ENCODE measurements at places on chromosomes 6 and 20.

DNA sequence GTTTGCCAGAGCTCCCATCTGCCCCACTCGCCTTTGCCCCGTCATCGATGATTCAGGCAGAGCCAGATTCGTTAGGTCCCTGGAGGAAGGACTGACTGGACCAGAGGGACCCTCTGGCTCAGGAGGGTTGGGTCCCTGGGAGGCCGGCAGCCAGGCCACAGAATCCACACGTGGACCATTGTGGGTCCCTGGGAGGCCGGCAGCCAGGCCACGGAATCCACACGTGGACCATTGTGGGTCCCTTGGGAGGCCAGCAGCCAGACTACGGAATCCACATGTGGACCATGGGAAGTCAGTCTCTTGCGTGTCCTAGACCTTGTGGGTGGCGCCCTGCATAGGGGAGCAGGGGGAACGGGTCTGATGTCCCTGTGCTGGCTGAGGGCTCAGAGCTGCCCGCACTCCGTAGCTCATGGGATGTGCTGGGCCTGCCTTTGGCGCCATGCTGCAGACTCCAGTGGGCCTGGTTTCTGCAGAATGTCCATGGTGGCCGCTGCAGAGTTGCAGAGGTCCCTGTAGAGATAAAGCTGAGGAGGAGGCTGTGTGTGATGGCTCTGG is 23.5 kb downstream of the UCKL1 start:
- DNase-seq, result no peak

- no peak for DNase-seq
Observed at GRCh38 chr20:63440366-63440955, 32.0 kb downstream of the KCNQ2 start.

DNA sequence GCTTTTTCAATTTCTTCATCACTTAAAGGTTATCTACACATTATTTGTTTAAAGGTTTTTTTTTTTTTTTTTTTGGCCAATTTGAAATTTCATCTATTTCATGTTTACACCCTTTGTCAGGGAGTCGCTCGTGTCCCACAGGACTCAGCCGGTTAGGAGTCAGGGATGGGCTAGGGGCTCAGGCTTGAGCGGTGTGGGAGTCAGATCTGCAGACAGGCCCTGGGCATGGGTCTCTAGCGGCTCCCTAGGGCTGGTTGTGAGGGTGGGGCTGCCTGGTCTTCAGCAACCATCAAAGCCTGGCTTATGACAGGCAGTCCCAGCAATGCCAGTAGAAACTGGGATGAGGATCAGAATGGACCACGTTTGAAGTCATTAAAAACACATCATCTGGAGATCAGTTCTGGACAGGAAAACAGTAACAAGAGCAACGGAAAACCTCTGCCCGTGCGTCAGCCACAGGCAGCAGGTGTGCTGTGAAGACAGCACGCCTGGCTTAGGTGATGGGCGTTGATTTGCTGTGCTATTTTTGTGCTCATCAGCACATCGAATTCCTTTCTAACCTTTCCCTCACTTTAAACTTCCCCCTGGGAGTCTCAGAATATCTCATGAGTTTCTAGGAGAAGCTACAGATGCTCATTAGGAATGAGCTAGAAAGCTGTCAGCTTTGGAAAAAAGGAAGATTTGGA is 91.3 kb upstream of the MPC1 start:
- no peak for DNase-seq

- DNase-seq, result peak; percentile 88
Observed at GRCh38 chr6:2790588-2791449, 25.6 kb downstream of the WRNIP1 start.

GRCh38 chr6:10793695-10794094 is 44.6 kb downstream of the MAK start:
- no peak for DNase-seq

GRCh38 chr20:330233-331149 is 5.1 kb downstream of the SOX12 start:
- DNase-seq, result peak; percentile 83

- DNase-seq, result no peak
Observed at GRCh38 chr20:23279836-23280235, 70.8 kb upstream of the NXT1 start.

- peak; percentile 62 for DNase-seq
Observed at GRCh38 chr6:139765825-139766285, 391.4 kb upstream of the CITED2 start.

DNA sequence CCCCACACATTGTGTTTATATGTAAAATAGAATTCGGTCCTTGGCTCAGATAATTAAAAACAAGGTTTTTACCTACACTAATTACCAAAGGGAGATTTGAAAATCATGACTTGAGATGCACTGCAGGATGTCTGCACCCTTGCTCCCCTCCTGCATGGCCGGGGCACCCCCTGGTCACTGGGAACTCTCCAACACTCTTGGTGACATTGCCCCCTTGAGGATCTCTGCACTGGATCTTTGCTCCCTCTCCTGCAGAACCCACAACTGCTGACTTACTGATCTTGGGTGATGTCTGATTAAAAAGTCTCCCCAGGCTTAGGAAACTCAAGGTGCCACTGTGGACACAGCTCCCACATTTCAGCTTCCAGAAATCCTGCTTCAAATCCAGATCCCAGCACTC is 17.1 kb upstream of the CSNK2A1 start:
- no peak for DNase-seq

DNA sequence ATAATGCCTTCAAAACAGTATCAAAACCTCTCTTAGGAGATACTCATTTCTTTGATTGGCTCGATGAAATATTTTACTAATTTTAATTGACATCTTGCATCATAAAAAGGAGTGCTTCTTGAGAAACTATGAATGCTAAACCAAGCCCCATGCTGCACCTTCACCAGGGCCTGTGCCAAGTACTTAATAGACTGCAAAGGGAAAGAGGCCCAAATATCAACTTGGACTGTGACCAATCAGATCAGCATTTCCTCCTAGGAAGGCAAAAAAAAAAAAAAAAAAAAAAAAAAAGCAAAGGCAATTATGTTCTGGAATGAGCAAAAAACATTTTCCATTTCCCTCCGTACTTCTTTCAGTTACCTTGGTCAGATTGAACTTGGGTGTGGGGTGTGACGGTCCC is 253.0 kb upstream of the SOX4 start:
- no peak for DNase-seq

GRCh38 chr6:140601021-140601808 is 1226.8 kb upstream of the CITED2 start:
- DNase-seq, result peak; percentile 8

- no peak for DNase-seq
Observed at GRCh38 chr20:41299899-41300298, 17.6 kb downstream of the ZHX3 start.

DNA sequence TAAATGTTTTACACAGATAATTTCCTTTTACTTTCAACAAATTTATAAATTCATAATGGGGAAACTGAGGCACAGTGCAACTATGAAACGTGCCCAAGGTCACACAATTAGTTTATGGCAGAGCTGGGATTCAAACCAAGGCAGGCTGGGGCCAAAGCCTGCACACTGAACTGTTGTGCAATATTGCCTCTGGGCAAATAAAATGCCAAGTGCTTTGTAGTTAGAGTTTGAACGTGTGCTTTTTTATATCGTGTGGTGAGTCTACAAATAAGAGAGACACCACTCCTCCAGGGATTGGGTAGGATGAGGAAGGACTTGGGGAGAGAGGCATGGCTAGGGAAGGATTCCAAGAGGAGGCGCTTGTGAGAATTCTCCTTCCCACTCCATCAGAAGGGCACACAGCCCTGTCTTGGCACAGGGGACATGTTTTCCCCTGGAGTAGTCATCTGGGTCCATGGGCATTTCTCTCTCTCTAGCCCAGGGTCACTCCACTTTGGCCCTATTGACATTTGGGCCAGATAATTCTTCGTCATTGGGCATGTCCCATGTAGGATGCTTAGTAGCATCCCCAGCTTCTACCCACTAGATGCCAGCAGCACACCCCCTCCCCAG is 2.8 kb upstream of the CDH22 start:
- DNase-seq, result no peak

- DNase-seq, result no peak
Observed at GRCh38 chr6:150445486-150445885, 76.7 kb downstream of the IYD start.

DNA sequence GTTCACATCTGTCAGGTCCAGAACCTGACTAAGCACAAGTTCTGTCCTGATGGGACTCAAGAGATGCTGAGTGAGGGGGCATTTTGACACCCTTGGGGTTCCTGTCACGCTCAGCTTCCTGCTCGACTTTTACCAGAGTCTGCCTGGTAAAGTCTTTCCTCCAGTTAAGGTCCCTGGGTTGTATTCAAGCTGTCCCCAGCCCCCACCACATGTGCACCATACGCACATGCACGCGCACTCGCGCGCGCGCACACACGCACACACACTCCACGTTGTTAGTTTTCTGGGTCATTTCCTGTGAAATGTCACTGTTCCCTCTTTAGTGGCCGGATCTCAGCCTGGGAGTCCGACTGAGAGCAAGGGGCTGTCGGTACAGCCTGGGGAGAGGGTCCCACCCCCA is 166.1 kb downstream of the GMPR start:
- no peak for DNase-seq

DNA sequence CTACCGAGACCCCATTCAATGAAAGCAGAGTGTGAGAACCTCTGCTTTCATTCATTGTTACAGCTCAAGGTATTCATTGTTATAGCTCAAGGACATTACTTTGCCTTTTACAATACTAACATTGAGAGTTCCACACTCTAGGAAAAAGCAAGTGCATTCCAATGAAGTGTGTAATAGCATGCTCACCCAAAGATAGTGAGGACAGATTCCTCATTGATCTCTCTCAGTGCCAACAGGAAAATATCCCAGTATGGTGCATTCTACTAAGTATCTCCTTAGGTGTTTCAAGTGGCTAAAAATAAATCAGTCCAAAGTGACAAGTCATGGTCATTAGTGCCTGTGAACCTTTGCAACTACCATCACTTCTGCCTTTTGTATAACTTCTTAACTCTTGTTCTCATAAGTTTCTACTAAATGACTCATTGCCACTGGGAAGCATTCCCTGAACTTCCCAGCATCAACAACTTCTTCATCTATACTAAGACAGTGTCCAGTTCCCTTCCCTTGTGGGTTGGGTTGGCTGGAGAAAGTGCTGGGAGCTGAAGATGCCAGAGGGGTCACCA is 140.7 kb upstream of the STXBP5 start:
- DNase-seq, result peak; percentile 94

GRCh38 chr20:18957328-18957727 is 143.7 kb downstream of the SCP2D1 start:
- no peak for DNase-seq

DNA sequence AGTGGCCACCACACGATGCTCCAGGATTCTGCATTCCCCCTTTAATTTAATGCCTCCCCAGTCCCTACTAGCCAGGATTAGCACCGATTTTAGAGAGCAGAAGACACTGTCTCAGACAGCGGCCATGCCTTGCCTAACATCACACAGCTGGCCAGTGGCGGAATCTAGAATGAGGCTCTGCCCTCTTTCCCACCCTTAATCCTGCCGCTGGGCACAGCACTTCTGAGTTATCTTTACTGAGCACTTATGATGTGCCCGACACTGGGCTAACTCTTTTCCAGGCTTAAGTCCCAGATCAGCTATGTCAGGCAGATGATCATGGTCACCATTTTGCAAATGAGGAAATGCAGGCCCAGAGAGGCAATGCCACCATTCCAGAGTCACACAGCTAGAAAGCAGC is 5.6 kb upstream of the BPIFA2 start:
- no peak for DNase-seq

DNA sequence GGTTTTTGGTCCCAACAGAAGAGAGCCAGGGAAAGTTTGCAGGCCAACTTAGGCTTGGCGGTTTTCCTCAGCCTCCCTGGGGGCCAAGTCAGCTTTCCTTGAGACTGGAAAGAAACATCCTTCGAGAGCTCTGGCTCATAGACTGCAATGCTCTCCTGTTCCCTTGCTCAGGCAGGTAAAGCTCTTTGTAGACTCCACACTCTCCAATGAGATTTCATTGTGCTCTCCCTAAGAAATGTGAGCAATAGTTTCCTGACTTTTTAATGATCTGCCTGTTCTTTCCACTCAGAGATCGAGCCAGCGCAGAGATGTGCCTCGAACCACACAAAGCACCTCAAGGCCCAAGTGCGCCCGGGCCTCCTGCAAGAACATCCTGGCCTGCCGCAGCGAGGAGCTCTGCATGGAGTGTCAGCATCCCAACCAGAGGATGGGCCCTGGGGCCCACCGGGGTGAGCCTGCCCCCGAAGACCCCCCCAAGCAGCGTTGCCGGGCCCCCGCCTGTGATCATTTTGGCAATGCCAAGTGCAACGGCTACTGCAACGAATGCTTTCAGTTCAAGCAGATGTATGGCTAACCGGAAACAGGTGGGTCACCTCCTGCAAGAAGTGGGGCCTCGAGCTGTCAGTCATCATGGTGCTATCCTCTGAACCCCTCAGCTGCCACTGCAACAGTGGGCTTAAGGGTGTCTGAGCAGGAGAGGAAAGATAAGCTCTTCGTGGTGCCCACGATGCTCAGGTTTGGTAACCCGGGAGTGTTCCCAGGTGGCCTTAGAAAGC is 13.9 kb downstream of the TNFAIP3 start:
- no peak for DNase-seq

DNA sequence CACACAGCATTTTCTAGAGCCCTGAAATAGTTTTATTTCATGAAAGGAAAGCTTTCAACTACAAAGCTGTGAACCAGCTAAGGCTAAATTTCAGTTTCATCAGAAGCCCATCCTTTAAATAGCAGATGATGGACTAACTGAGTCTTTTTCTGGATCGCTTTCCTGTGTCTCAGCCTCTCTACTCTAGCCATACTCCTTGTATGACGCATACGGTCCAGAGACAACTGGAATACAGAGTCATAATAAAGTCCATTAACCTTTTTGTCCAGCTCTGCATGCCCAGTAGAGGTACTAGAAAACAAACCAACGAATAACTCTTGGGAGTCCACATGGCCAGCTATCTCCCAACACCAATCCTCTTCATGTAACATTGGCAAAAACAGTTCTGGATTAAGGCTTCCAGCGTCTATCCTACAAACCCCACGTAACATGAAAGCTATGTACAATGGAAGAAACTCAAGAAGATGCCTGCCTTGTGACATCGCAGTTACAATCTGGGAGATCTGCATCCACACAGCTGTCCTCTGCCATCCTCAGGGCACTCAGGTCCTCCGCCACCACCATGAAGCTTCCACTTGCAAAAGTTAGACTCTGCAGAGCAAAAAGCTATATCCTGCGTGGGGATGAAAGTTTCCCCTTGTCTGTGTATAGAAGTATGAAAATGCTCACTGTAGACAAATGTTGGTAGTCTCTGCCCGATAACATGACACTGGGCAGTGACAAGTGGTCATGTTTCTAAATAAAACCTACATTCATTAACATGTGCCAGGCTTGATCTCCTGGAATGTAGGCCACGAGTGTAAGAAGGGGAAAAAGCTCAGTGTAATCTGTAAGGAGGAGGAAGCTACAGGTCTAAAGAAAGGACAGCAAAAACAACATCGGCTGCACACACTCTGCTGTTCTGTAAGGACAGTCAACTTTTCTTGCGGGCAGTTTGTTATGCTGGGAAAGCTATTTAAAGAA is 360.4 kb downstream of the ESR1 start:
- DNase-seq, result peak; percentile 33

- no peak for DNase-seq
Observed at GRCh38 chr20:8154638-8155037, 22.6 kb downstream of the PLCB1 start.

GRCh38 chr6:156715839-156716238 is 61.3 kb upstream of the ARID1B start:
- DNase-seq, result no peak
